ENCODE measurements at places on chromosomes 3 and 15. TPM values are rescaled to one million over a fixed set of nuclear protein-coding genes. Genes with fewer than 3 reads are reported as not detected.

- no peak for DNase-seq
These were observed 78.8 kb upstream of the CTNNB1 start for GRCh38 chr3:41120460-41120859.

DNA sequence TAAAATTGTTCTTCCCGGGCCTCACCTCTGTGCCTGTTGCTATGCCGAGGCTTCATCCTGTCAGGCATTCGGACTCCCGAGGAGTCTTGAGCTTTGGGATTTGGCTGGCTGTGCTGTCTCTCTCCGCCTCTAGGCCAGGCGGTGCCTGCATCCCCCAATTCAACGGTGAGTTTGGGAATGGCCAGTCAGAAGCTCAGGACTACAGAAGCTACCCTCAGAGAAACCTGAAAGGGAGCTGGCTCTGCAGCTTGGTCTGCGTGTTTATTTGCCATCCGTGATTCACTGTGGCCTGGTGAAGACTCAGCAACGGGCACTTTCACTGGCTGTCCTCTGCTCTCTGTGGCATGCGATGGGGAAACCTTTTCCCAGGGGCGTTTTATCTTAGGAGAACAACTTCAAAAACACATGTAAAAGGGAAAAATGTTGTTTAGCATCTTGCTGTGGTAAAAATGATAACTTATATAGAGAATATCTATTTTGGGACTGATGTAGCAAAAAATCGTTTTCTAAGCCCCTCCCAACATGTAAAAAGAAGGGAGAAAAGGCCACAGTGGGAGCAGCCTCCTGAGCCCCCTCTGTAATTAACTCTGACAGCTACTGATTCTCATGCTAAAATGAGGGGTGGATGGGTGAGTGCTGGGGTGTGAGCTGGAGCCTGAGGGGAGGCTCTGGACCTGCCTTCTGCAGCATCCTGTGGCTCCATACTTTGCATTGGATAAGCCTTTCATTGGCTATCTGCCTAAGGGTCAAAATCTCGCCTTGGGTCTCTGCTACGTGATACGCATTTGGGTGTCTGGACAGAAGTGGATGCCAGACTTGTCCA, 103.4 kb upstream of the KLHL25 start:
- no peak for DNase-seq

DNA sequence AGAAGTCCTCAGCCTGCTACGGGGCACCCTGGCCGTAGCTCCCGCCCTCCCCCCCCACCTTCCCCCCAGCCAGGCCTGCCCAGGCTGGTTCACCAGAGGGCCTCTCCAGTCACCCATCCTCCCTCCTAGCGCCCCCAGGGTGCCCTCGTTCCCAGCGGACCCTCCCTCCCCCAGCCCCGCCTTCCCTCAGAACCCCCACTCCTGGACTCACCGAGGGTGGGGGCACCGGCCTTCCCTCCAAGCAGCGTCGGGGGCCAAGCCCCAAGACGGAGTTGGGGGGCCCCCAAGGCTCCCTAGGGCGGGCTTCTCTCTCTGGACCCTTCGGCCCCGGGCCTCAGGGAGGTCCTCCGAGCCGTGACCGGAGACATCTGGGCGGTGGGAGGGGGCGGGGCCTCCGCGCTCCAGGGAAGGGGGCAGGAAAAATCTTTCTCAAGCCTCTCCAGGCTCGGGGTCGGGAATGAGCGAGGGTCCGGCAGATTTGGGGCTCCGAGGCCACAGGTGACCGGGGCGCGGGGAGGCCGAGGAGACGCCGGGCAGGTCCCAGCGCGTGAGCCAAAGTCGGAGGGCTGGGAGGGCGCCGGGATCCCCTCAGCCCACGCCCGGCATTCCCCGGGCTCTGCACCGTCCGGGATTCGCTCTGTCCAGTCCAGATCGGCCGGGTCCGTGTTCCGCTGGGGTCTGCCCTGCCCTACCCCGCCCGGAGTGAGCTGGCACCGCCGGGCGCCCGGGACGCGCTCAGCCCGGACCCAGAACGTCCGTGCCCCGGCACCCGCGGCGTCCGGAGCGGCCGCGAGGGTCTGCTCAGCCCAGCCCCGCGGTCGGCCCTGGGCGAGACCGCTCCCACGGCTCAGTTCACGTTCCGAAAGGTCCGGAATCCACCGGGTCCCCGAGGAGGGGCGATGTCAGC, 999 bp downstream of the INSYN1 start:
- DNase-seq: no peak

DNA sequence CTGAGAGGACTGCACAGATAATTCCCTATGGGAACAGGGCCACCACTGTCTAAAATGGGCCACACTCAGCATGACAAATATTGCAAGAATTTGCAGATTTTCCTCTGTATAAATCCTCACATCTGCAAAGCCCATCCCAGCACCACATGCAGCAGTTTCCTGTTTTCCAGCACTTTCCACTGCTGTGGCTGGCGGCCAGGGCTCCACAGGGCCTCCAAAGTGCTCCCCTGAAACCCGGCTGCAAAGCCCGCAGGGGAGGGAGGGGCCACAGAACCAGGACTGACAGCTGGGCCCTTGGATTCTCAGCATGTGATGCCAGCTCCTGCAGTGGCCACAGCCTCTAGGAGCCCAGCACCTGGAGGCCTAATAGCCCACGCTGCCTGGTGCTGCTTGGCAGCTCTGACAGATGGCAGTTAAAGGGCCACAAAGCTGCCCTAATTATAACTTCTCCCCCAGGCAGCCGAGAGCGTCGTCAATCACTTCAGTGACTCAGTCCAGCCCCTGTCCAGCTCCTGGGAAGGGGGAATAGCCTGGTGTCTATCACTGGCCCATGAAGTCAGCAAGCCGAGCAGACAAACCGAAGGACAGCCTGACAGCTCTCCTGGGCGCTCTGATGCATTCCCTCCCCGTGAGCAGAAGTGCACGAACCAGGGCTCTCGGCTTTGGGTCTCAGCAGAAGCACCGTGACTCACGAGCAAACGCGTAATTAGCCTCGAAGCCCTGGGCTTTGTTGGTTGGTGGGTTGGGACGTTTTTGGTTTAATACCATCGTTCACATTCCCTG, 4.7 kb downstream of the LRRC15 start:
- no peak for DNase-seq

- no peak for DNase-seq
These were observed 1.4 kb upstream of the RFTN1 start for GRCh38 chr3:16514755-16515353.

DNA sequence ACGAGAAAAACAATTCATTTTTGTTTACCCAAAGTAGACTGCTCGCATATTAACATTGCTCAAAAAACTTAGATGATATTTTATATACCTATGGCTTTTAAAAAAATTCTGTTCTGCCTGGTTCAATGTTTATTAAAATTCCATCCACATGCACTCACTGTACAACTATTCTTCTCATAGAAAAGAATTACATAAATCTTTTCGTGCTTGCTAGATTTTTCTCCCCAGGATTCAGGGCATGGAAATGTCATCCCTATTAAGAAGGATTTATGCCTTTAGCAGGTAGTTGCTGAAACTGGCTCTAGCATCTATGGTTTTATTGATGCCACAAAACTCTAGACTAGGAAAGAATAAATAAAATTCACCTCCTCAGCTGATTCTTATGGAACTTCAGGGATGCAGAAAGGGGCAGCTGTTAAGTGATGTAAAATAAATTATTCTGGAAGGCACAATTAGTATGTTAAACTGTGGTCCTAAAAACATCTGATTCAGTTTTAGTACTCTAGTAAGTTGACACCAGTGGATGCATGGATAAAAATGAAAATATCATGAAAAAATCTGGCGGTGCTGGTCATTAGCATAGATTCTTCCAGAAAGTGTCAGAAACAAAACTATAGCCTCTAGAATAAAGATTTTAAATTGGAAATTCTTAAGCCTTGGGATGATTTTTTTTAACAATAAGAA, 41.6 kb downstream of the AAGAB start:
- DNase-seq: no peak

- peak; percentile 8 for DNase-seq
These were observed 40.5 kb downstream of the ANO10 start for GRCh38 chr3:43581343-43581742.

DNA sequence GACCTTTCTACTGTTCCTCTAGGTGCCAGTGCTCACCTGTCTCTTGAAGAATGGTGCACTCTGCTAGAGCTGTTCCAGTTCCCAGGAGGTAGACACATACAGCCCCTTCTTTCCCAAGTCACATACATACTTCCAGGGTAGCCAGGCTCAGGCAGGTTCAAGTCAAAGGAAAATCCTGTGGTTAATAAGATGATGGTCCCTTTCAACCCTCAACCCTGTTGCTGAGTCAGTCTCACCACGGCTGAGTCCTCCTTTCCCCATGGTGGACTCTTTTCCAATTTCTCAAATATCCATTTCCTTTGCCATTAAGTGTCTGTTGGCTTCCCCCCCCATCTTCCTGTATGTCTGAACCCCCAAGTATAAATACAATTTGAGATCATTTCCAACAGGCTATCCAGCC, 56.1 kb upstream of the ACAN start:
- DNase-seq: peak; percentile 27

DNA sequence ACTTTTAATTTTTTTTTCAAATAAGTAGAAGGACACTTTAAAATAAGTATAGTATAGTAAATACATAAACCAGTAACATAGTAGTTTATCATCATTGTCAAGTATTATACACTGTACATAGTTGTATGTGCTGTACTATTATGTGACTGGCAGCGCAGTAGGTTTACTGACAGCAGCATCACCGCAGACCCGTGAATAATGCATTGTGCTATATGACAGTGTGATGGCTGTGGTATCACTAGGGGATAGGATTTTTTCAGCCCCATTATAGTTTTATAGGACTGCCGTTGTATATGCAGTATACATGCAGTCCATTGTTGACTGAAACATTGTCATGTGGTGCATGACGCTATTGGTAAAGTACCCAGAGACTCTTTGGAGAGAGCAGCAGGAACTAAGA, 306.5 kb downstream of the SQOR start:
- DNase-seq: no peak

DNA sequence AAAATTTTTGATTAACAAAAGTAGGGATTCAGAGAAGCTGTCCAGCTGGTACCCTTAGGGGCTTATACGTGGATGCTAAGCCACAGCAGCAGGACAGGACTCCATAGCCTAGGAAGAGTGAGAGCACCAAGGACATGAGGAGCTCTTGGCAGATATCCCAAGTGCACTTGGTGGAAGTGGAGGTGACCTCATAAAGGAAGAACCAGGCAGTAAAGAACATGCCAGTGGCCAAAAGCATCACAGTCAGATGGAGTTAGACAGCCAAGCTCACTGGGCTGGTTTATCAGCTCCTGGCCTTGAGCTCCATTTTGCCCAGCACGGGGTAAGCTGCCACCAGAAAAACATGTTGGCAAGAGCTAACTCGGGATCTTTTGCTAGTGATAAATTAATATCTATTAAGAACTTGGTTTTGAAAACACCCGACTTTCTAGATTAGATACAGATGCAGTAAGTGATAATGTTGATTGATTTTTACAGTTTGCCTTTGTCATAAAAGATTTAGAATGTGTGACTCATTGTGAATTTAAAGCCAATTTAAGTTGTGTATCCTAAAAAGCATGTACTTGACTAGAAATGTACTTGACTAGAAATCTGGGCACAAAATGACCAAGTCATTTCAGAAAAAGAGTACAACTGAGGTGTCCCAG, 108.0 kb downstream of the CMSS1 start:
- DNase-seq: peak; percentile 77

DNA sequence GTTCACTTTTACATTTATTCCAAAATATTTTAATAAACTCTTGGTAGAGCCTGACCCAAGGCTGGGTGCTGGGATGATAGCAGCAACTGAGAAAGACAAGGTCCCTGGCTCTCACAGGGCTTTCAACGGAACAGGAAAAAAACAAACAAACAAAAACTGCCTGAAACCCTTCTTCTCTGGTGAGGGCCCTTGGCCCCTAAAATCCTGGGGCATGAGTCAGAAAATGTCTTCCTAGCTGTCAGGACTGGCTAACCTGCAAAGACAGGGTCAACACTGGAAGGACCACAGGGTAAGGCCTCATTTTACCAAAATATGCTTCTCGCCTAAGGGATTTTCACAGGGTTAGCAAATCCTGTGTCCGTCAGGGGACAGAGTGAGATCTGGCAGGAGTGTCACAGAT, 45.7 kb upstream of the WNT5A start:
- DNase-seq: no peak

- DNase-seq: peak; percentile 38
These were observed at the start of gene TTLL3 for GRCh38 chr3:9809615-9810432. TSS of gene TTLL3 (plus strand) at chr3:9810262. CDS start at chr3:9810662, 400 bp downstream.

DNA sequence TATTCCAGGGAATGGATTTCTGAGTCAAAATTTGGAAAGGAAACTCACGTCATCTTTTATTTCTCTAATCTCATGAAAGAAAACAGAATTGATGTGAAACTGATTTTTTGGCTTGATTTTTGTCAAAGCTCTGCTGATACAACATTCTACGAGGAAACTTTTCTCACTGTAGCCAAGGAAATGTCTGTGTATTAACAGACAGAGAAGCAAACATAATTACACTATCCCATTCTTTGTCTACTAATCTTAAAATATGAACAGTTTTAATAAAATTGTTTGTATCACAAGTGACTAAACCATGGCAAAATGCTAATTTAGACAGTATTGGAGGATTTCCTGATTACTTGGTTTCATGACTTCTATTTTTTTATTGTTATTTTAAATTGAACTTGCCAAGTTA, 1437.0 kb downstream of the OTOL1 start:
- no peak for DNase-seq

CASR gene
- total RNA-seq: not detected

LEKR1 gene
- total RNA-seq: 0.83 TPM

CLDN1 gene
- total RNA-seq: 78.7 TPM

PLSCR5 gene
- total RNA-seq: not detected

GOLGA8J gene
- total RNA-seq: not detected

PDHB gene
- total RNA-seq: 43.2 TPM

SOX14 gene
- total RNA-seq: not detected

Measured in mammary epithelial cell (primary cell).